ENCODE measurements at places on chromosomes 6 and 20.

DNA sequence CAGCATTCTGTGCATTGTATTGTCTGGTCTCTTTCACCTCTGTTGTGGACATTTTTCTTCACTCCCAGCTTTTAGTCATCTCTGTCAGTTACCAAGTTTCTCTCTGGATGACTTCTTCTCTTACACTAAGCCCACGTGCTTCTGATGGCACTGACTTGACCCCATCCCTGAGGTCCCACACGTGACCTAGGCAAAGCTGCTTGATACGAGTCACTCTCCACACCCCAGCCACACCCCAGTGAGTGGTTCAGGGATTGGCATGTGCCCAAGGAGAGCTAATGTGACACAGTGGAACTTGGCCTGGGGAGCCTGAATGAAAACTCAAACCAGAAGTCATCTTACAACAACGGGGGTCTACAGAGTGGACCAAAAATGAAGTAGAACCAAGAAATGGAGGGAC, 32.2 kb downstream of the HTR1E start:
- no peak overlapping the region for H3K27ac ChIP-seq
- H3K27me3 ChIP-seq, result peaks cover 8% of the 10 kb centered on the region
- no peak for DNase-seq
- H3K4me3 ChIP-seq, result no peak overlapping the region

GRCh38 chr6:2197984-2198383, 47.4 kb downstream of the GMDS start:
- no peak overlapping the region for H3K27ac ChIP-seq
- H3K27me3 ChIP-seq, result no peaks in the 10 kb centered on the region
- peaks cover 3% of the 10 kb centered on the region for H3K4me1 ChIP-seq

GRCh38 chr20:49907405-49908257, 7.7 kb downstream of the SPATA2 start:
- peaks cover 3% of the 10 kb centered on the region for H3K4me1 ChIP-seq
- H3K4me3 ChIP-seq, result no peak overlapping the region
- no peak overlapping the region for H3K27ac ChIP-seq
- H3K36me3 ChIP-seq, result peaks cover 13% of the 10 kb centered on the region
- DNase-seq, result no peak

DNA sequence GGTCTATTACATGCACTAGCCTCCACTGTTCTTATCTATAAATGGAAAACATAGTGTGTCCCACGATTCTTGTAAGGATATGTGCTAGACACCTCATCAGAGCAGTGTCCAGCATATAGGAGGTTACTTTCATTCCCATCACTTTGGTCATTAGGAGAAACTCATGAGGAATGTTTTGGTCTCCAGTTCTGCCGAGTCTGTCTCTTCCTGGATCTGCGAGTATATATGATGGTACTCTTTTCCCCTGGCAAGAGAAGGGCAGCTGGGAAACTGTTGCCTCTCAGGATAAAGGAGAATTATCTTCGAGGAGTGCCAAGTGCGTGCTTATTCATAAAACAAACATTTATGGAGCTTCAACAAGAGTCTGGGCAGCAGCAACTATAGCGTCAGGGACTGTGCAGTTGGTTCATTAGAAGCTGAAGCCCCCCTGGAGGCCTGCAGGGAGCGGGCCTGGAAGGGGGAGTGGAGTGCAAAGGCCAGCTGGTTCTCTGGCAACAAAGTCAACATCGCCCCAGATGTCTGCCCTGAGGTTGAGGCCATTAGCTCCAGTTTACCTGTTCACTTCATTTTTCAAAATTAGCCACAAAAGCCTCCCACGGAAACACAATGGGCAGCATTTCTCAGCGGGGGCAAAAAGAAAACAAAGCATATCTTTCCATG, 811.9 kb downstream of the MAFB start:
- no peaks in the 10 kb centered on the region for H3K36me3 ChIP-seq
- DNase-seq, result no peak
- H3K4me1 ChIP-seq, result peaks cover 1% of the 10 kb centered on the region
- H3K4me3 ChIP-seq, result no peak overlapping the region
- H3K27me3 ChIP-seq, result peaks cover 15% of the 10 kb centered on the region

GRCh38 chr20:37406010-37406998, 60.4 kb downstream of the SRC start:
- H3K27me3 ChIP-seq, result peaks cover 30% of the 10 kb centered on the region
- H3K27ac ChIP-seq, result no peak overlapping the region
- peaks cover 9% of the 10 kb centered on the region for H3K4me1 ChIP-seq
- no peaks in the 10 kb centered on the region for H3K36me3 ChIP-seq

DNA sequence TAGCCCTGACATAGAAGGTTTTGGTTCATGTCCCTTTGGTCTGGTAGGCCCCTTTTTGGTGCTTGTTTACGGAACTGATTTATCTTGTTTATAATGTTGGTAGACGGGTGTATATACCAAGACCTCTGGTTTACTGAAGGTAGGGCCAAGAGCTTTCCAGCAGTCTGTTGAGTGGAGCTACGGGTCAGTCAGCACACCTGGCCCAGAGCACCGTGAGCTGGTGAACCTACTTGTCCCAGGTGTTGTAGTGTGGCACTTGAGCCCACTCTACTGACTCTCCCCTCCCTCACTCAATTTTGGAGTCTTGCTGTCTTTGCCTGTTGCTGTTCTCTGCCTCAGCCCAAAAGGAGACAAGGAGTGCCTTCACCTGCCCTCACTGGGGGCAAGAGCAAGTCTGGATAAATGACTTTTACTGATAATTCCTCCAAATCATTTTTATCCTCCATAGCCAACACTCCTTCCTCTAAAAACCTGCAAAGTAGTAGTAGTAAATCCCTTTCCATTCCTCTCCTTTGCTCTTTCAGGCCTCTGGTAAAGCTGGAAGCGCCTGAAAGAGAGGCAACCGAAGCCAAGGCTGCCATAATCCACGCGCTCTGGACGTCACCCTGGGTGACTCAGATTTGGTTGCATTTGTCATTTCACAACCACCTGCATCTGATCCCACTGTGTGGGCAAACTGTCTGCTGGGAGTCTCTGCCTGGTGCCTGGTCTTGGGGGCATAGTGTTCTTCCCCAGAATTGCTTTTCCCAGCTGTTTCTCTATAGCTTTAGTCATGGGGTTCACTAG, 22.2 kb downstream of the RREB1 start:
- no peaks in the 10 kb centered on the region for H3K27me3 ChIP-seq
- peaks cover 72% of the 10 kb centered on the region for H3K4me1 ChIP-seq
- no peak for DNase-seq
- H3K4me3 ChIP-seq, result no peak overlapping the region

GRCh38 chr6:96794980-96795379, 42.3 kb downstream of the GPR63 start:
- no peak overlapping the region for H3K4me3 ChIP-seq
- H3K36me3 ChIP-seq, result no peaks in the 10 kb centered on the region
- DNase-seq, result no peak

GRCh38 chr6:27250277-27251111, 3.0 kb downstream of the PRSS16 start:
- peaks cover 7% of the 10 kb centered on the region for H3K4me1 ChIP-seq
- no peaks in the 10 kb centered on the region for H3K36me3 ChIP-seq
- peaks cover 60% of the 10 kb centered on the region for H3K27me3 ChIP-seq
- no peak for DNase-seq
- peak overlapping the region; percentile 82 for H3K4me3 ChIP-seq
- H3K27ac ChIP-seq, result no peak overlapping the region

DNA sequence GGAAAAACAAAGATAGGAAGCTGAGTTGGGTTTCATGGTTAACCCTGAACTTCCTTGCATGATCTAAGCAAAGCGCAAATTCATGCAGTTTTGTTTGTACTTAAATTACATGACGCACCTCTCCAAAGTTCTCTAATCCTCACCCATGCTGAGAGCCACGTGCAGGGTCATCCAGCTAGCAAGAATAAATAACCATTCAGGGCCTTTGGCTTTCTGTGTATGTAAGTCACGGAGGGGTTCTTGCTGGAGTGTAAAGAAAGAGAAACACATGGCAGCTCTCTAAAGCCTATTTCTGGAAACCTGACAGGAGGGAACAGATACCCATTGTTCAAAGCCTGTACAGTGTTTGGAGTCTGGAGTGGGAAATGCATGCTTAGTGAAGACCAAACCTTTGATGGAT, 171.7 kb upstream of the CCN2 start:
- no peak for DNase-seq
- no peak overlapping the region for H3K4me3 ChIP-seq
- H3K27me3 ChIP-seq, result no peaks in the 10 kb centered on the region
- H3K4me1 ChIP-seq, result no peaks in the 10 kb centered on the region

DNA sequence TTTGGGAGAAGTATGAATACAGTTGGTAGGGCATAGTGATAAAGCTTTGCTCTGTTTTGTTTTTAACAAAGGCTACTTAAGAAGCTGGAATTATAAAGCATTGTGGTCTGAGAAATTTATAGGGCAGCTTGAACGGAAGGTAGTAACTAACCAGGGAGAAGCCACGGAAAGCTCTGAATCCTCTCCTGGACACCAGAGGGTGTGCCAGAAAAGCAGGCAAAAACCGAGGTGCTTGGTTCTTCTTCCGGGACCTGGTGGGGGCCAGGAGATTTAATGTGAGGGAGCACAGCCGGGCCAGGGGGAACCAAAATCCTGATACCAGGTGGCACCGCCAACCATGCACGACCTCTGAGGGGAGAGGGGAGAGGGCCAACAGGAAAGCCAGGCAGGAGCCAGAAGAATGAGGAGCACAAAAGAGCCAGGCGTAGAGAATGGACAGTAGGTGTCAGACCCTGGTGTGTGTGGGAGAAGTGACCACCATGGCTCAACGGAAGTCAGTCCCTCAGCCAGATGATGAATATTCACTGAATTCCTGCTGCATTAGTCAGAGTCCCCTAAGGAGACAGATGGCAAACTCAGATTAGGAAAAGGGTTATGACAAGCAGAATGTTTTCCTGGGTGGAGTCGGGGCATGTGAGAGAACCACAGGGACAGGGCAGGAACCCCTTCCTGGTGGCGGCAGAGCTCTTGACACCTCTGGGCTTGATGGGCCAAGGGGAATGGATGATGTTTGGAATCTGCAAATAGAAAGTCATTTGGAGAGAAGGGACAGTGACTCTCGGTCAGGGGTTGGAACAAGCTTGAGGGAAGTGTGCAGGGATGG, 262.3 kb downstream of the ZNF217 start:
- no peaks in the 10 kb centered on the region for H3K27me3 ChIP-seq
- DNase-seq, result no peak
- H3K4me1 ChIP-seq, result peaks cover 3% of the 10 kb centered on the region
- H3K36me3 ChIP-seq, result peaks cover 2% of the 10 kb centered on the region

GRCh38 chr20:46954490-46955038, 59.9 kb downstream of the EYA2 start:
- no peak for DNase-seq
- no peak overlapping the region for H3K4me3 ChIP-seq
- peaks cover 6% of the 10 kb centered on the region for H3K27me3 ChIP-seq
- H3K36me3 ChIP-seq, result no peaks in the 10 kb centered on the region

Measured in activated naive CD8-positive, alpha-beta T cell treated with anti-CD3 and anti-CD28 coated beads for 36 hours (primary cell).